Endodermal cell (in vitro differentiated cells): ENCODE measurements at places on chromosomes 1 and 21.

DNA sequence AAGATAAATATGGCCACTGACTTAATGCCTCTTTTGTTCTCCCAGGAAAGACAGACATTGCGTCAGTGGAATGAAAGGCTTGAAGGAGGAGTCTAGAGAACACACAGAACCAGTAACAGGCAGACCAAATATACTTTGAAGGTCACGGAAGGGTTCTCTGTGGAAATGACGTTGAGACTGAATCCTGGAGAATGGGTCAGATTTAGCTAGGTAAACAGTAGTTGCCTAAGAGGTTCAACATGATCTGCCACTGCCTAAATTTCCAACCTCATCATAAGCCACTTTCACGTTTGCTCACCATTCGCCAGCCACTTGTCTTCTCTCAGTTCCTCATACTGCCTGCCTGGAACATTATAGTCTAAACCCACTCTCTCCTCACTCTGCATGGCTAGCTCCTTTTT is 20.5 kb downstream of the PLA2G4A start:
- no peak for DNase-seq

GRCh38 chr1:205585169-205585834 is 46.5 kb downstream of the ELK4 start:
- DNase-seq = peak; percentile 17

- peak; percentile 76 for DNase-seq
Measured at GRCh38 chr21:34887725-34888568, 161.2 kb downstream of the RUNX1 start.

GRCh38 chr1:230255116-230255515 is 171.0 kb downstream of the PGBD5 start:
- peak; percentile 20 for DNase-seq
